GM23248 (cell line): ENCODE measurements at places on chromosomes 7 and 10. TPM values are rescaled to one million over a fixed set of nuclear protein-coding genes. Genes with fewer than 3 reads are reported as not detected.

The TMEM213 gene
- not detected in 2 replicates for total RNA-seq

The LRIT1 gene
- total RNA-seq = not detected in 2 replicates

The VIM gene
- 10,031 and 10,466 TPM in 2 replicates for total RNA-seq

The HDAC9 gene
- 1.6 and 2.1 TPM in 2 replicates for total RNA-seq

The ELMO1 gene
- total RNA-seq = not detected in 2 replicates

The GNG11 gene
- total RNA-seq = 22.5 and 25.9 TPM in 2 replicates

DNA sequence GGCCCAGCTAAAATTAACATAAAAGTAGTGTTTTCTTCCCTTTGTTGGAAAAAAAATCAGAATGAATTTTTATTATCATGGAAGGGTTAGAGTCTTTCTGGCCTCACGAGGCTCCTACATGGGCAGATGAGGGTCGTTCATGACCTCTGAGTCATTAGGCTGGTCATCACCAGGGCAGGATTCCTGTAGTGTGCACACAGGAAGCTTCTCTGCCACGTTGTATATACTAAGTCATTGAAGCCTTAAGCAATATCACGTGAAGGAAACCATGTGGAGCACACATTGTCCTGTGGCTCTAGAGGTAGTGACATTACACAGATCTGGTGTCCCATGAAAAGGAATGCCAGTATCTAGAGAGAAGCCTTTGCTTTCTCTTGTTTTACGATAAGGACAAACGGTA lies 84.7 kb upstream of the C1QL3 start:
- peaks cover 3% of the 10 kb centered on the region; the same call in 1 of the 2 replicates for H3K4me1 ChIP-seq
- peak; percentile 41 for DNase-seq
- H3K36me3 ChIP-seq = no peaks in the 10 kb centered on the region
- no peak overlapping the region for H3K4me3 ChIP-seq
- H3K27ac ChIP-seq = no peak overlapping the region

DNA sequence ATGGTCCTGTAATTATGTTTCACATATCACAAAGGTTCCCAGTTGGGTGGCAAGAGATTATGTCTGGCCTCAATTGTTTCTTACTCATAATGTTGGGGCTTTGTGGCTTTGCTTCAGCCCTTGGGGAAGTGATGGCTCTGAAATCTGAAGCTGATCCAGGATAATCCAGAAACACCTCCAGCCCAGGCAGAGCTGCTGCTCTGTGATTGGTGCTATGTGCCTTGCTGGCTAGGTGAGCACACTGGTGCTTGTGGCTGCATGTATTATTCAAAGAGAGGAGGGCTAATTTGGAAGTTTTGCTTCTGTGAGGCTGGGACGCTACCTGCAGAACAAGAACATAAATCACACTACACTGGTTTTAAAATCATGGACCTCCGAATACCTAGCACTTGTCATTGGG lies 346.6 kb upstream of the MGMT start:
- H3K36me3 ChIP-seq = no peaks in the 10 kb centered on the region
- H3K4me1 ChIP-seq = no peaks in the 10 kb centered on the region
- H3K27me3 ChIP-seq = no peaks in the 10 kb centered on the region
- H3K27ac ChIP-seq = no peak overlapping the region
- H3K4me3 ChIP-seq = no peak overlapping the region

DNA sequence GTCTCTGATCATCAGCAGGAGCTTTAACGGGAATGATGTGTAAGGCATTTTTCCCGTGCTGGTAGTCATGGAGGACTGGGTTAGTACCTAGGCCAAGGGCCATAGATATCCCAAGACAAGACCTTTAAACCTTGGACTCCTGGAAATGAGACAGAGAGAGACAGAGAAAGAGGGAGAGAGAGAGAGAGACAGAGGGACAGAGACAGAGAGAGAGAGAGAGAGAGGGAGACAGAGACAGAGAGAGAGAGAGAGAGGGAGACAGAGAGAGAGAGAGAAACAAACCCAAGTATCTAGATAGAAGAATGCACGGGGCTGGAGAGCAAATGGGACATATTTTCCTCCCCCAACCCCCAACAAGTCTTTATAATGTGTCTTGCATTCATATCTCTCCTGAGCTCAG lies 22.3 kb downstream of the ZC3HAV1 start:
- H3K4me1 ChIP-seq = no peaks in the 10 kb centered on the region
- H3K4me3 ChIP-seq = no peak overlapping the region
- no peak overlapping the region for H3K27ac ChIP-seq
- H3K36me3 ChIP-seq = peaks cover 22% of the 10 kb centered on the region

GRCh38 chr10:129207297-129207696 lies 259.7 kb upstream of the MGMT start:
- H3K27ac ChIP-seq = no peak overlapping the region
- no peak for DNase-seq
- no peaks in the 10 kb centered on the region for H3K4me1 ChIP-seq
- H3K4me3 ChIP-seq = no peak overlapping the region

GRCh38 chr7:98294798-98295382 lies 13.4 kb downstream of the BRI3 start:
- H3K27me3 ChIP-seq = no peaks in the 10 kb centered on the region
- H3K4me1 ChIP-seq = no peaks in the 10 kb centered on the region

DNA sequence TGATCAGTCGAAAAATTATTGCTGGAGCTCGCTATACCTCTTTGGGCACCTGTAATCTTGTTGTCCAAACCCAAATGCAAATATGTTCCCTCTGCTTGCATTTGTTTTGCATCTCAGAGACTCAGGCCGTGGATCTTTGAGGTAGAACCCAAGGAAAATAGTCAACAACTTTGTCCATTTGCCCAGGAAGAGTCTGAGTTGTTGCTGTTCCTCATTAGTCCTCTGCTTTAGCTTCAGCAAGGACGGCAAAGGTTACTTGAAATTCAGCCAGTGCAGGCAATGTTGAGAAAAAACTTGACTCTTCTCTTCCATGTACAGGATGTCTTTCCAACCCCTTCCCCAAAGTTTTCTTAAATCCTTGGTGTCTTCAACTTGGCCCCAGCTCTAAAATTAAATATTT lies 45.8 kb downstream of the PDK4 start:
- DNase-seq = no peak
- peaks cover 10% of the 10 kb centered on the region for H3K4me1 ChIP-seq
- no peaks in the 10 kb centered on the region for H3K36me3 ChIP-seq
- no peaks in the 10 kb centered on the region for H3K27me3 ChIP-seq
- H3K4me3 ChIP-seq = no peak overlapping the region

GRCh38 chr10:3126741-3127346 lies 45.7 kb downstream of the PITRM1 start:
- H3K36me3 ChIP-seq = peaks cover 8% of the 10 kb centered on the region; the same call in 1 of the 2 replicates
- no peak for DNase-seq
- H3K27ac ChIP-seq = no peak overlapping the region
- no peaks in the 10 kb centered on the region for H3K27me3 ChIP-seq
- no peak overlapping the region for H3K4me3 ChIP-seq
- H3K4me1 ChIP-seq = no peaks in the 10 kb centered on the region

- no peaks in the 10 kb centered on the region for H3K36me3 ChIP-seq
- H3K4me3 ChIP-seq = no peak overlapping the region
- H3K27ac ChIP-seq = no peak overlapping the region
Measured at GRCh38 chr10:1550616-1551015, 186.7 kb downstream of the ADARB2 start.

GRCh38 chr10:32105782-32106382 lies 49.7 kb upstream of the KIF5B start:
- no peaks in the 10 kb centered on the region for H3K27me3 ChIP-seq
- no peaks in the 10 kb centered on the region for H3K36me3 ChIP-seq
- H3K4me1 ChIP-seq = no peaks in the 10 kb centered on the region
- DNase-seq = no peak
